Kidney glomerular epithelial cell (primary cell): ENCODE measurements at places on chromosomes 3 and 15.

DNA sequence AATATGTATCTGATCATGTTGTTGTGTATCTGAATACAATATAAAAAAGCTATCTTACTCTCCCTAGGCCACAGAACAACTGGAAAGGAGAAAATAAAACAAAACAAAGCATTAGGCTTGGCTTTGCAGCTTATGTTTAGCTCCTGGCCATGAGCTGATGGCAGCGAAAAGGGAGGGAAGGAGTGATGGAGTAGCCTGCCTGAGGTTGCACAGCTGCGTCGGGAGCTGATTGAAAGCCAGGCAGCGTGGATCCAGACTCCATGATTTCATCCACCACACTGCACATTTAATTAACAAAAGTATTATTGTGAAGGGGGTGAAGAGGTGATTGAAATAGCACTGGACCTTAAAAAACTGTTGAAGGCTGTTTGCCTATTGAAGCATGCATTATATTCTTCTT lies 212.2 kb downstream of the GABRG3 start:
- DNase-seq, result no peak

DNA sequence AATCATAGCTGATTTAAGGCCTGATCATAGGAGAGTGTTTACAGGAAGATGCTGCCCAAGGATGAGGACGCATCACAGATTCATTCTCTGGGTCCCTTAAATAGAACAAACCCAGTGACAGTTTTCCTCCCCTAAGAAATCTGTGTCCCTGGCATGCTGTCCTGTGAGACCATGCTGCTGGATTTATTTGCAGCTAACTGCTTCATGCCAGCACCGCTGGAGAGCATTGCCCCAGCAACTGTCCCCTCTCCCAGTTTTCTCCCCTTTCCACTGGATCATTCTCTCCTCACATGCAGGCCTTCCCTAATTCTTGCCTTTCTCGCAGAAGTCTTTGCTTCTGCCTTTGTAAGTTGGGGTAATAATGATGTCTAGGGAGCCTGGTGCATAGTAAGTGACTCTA lies 29.3 kb upstream of the DCP1A start:
- DNase-seq, result no peak

DNA sequence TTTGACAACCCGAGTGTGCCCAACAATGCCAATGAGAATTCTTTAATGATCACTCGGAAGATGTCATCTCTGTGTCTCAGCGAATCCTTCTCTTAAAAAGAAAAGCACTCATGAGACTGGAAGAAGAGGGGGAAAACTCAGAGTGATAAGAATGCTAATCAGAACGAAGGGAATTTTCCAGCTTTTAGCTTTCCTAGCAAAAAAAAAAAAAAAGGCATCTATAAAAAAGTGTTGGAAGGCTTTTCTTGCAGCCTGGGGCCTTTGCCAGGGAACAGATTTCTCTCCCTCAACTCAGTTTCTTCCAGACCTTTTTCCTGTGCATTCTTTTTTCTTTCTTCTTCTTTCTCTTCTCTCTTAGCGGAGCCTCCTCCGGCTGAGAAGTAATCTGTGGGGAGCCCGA lies 80.5 kb upstream of the NEO1 start:
- no peak for DNase-seq

- no peak for DNase-seq
These were observed 6.7 kb downstream of the GK5 start for GRCh38 chr3:142218703-142219102.

- DNase-seq, result no peak
These were observed 6.0 kb upstream of the FEZF2 start for GRCh38 chr3:62379321-62379798.

GRCh38 chr3:11050666-11051323 lies 58.2 kb downstream of the SLC6A1 start:
- DNase-seq, result no peak
